Pericardium fibroblast (primary cell): ENCODE measurements at places on chromosomes 11 and 22. TPM values are rescaled to one million over a fixed set of nuclear protein-coding genes. Genes with fewer than 3 reads are reported as not detected.

Gene FGF19
- total RNA-seq, result not detected in 2 replicates

Gene TEAD1
- 61.5 and 101 TPM in 2 replicates for total RNA-seq

Gene NUMA1
- total RNA-seq, result 105 and 128 TPM in 2 replicates

Gene C11orf65
- 0.09 and 3.6 TPM in 2 replicates for total RNA-seq

Gene ABCG4
- not detected in 2 replicates for total RNA-seq

Gene APOBEC3F
- 1.5 and 8.9 TPM in 2 replicates for total RNA-seq

Gene TLCD5
- total RNA-seq, result 3.0 and 6.6 TPM in 2 replicates

Gene GNG3
- total RNA-seq, result not detected in 2 replicates

Gene C11orf91
- not detected in 2 replicates for total RNA-seq

Gene OR5P2
- not detected in 2 replicates for total RNA-seq

Gene SLC35E4
- 8.4 and 9.5 TPM in 2 replicates for total RNA-seq

Gene PSMA1
- total RNA-seq, result 122 and 124 TPM in 2 replicates

Gene SIK2
- 11.2 and 12.0 TPM in 2 replicates for total RNA-seq

Gene OR52N4
- total RNA-seq, result not detected in 2 replicates

Gene TRABD
- 21.9 and 26.9 TPM in 2 replicates for total RNA-seq

Gene RBM14
- total RNA-seq, result 20.8 and 29.2 TPM in 2 replicates

Gene IGLL1
- total RNA-seq, result not detected in 2 replicates

Gene OR2D2
- 3.1 TPM in 1 of 2 replicates, not detected in the other for total RNA-seq

Gene UBE2L3
- total RNA-seq, result 51.6 and 64.8 TPM in 2 replicates

Gene GUCY1A2
- total RNA-seq, result 4.7 and 7.0 TPM in 2 replicates

Gene TECTA
- 0.23 and 0.26 TPM in 2 replicates for total RNA-seq

Gene PACSIN3
- total RNA-seq, result 35.8 and 35.9 TPM in 2 replicates

Gene SCUBE1
- 0.09 and 0.23 TPM in 2 replicates for total RNA-seq

Gene TEX54
- total RNA-seq, result not detected in 2 replicates

Gene OR52A1
- not detected in 2 replicates for total RNA-seq

Gene RBMXL2
- total RNA-seq, result not detected in 2 replicates

Gene KIAA0930
- total RNA-seq, result 24.4 and 33.6 TPM in 2 replicates

Gene TCN1
- total RNA-seq, result not detected in 2 replicates

Gene CD6
- total RNA-seq, result not detected in 2 replicates

Gene FOLR2
- not detected in 2 replicates for total RNA-seq

Gene XBP1
- total RNA-seq, result 173 and 298 TPM in 2 replicates

Gene NCAM1
- 2.6 and 17.3 TPM in 2 replicates for total RNA-seq

Gene GGT5
- total RNA-seq, result 35.2 and 114 TPM in 2 replicates

Gene TMEM135
- 14.7 and 22.1 TPM in 2 replicates for total RNA-seq

Gene ADORA2A
- 2.9 and 5.4 TPM in 2 replicates for total RNA-seq

Gene F2
- total RNA-seq, result not detected in 2 replicates

Gene APOA5
- not detected in 2 replicates for total RNA-seq

Gene TRIOBP
- total RNA-seq, result 157 and 214 TPM in 2 replicates

Gene MAJIN
- total RNA-seq, result not detected in 2 replicates

Gene DDIAS
- total RNA-seq, result 0.51 and 0.70 TPM in 2 replicates

Gene SHANK2
- total RNA-seq, result 2.2 TPM in 1 of 2 replicates, not detected in the other

Gene PATE1
- not detected in 2 replicates for total RNA-seq

Gene KCNJ11
- total RNA-seq, result not detected in 2 replicates

Gene OLFML1
- total RNA-seq, result 7.6 and 22.5 TPM in 2 replicates

Gene SYT13
- total RNA-seq, result not detected in 2 replicates

Gene MUC5AC
- total RNA-seq, result not detected in 2 replicates

Gene HBB
- not detected in 2 replicates for total RNA-seq

Gene FOLH1
- not detected in 2 replicates for total RNA-seq

Gene LRRC51
- total RNA-seq, result 2.7 and 3.8 TPM in 2 replicates

Gene DSCAML1
- total RNA-seq, result not detected in 2 replicates

Gene INPP5J
- 0.12 and 0.17 TPM in 2 replicates for total RNA-seq
